ENCODE measurements at places on chromosomes 12 and 14.
A peak's percentile ranks its signal among the peaks of the same experiment; 100 is the strongest.

- no peaks in the 10 kb centered on the region for H3K4me1 ChIP-seq
- no peak for DNase-seq
- H3K4me3 ChIP-seq, result no peak overlapping the region
Measured at GRCh38 chr12:8629486-8630033, 16.9 kb upstream of the AICDA start.

DNA sequence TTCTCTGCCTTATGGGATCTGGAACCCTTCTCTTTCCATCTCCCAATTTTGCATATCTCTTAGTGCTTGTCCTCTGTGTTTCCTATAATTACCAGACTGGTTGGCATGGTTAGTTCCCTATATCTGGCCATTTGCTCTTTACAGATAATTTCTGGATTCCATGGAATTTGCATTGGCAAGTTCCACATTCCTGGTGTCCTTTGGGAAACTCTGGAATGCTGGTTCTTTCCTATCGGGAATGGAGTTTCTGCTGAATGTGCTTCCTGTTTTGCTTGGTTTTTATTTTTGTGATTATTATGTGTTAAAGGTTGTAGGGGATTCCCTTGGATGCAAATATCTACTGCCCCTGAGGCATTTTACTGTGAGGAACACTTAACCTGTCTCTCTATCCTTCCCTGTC, 193.0 kb upstream of the BTG1 start:
- H3K36me3 ChIP-seq, result no peaks in the 10 kb centered on the region
- H3K4me1 ChIP-seq, result no peaks in the 10 kb centered on the region
- DNase-seq, result no peak
- peaks cover 1% of the 10 kb centered on the region for H3K27me3 ChIP-seq
- H3K4me3 ChIP-seq, result no peak overlapping the region
- no peak overlapping the region for H3K27ac ChIP-seq

- peaks cover 33% of the 10 kb centered on the region for H3K4me1 ChIP-seq
- H3K36me3 ChIP-seq, result peaks cover 4% of the 10 kb centered on the region
- H3K27me3 ChIP-seq, result peaks cover 3% of the 10 kb centered on the region
- no peak overlapping the region for H3K27ac ChIP-seq
- DNase-seq, result no peak
Measured at GRCh38 chr12:6612247-6612646, 5.1 kb upstream of the CHD4 start.

GRCh38 chr12:54443446-54443845, 24.4 kb upstream of the ITGA5 start:
- H3K4me3 ChIP-seq, result no peak overlapping the region
- H3K27ac ChIP-seq, result no peak overlapping the region
- H3K27me3 ChIP-seq, result peaks cover 3% of the 10 kb centered on the region
- no peaks in the 10 kb centered on the region for H3K36me3 ChIP-seq
- no peak for DNase-seq

DNA sequence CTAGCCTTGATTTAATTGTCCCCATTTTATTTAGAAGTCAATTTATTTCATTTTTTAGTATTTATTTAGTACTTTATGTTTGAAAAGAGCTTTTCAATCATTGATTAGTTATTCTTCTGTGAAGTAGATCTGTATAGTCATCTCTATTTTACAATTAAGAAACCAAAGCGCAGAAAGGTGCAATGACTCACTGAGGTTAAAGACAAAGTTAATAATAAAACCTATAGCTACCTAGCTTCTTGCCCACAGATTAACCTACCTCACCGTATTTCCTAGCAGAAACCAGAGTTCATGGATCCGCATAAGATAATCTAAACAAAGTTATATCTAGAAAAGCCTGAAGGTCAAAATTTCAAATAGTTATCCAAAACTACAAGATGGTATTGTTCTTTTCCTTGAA, 176.4 kb downstream of the GRIN2B start:
- H3K36me3 ChIP-seq, result no peaks in the 10 kb centered on the region
- no peak overlapping the region for H3K27ac ChIP-seq
- DNase-seq, result no peak

- no peak for DNase-seq
- H3K27me3 ChIP-seq, result peaks cover 18% of the 10 kb centered on the region
- H3K4me1 ChIP-seq, result peaks cover 8% of the 10 kb centered on the region
- H3K27ac ChIP-seq, result no peak overlapping the region
- H3K4me3 ChIP-seq, result no peak overlapping the region
- H3K36me3 ChIP-seq, result no peaks in the 10 kb centered on the region
Measured at GRCh38 chr12:52245259-52245961, 12.4 kb downstream of the KRT7 start.

DNA sequence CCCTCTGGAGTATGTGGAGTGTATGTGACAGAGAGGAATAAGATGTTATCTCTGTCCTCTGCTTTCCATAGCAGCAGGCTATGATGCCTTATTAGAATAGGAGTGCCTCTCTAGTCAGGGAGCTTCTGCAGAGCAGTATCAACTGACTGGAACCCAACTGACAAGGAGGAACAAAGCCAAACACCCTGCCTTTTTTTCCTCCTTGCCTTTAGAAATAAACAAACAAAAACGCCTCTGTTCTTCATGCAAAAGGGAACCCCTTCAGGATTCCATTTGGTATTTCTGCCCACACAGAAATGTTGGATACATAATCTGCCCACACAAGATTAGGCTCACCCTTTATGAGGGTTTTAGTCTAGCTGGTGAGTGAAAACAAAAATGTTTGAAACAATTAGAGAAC, 50.3 kb downstream of the VRK1 start:
- H3K27ac ChIP-seq, result no peak overlapping the region
- H3K36me3 ChIP-seq, result peaks cover 5% of the 10 kb centered on the region
- no peak overlapping the region for H3K4me3 ChIP-seq
- H3K27me3 ChIP-seq, result no peaks in the 10 kb centered on the region

GRCh38 chr12:70646850-70647249, 9.6 kb upstream of the PTPRB start:
- no peak overlapping the region for H3K4me3 ChIP-seq
- no peaks in the 10 kb centered on the region for H3K36me3 ChIP-seq
- DNase-seq, result no peak
- H3K27ac ChIP-seq, result peak overlapping the region; percentile 98

GRCh38 chr14:51478175-51478621, 173.5 kb upstream of the FRMD6 start:
- no peaks in the 10 kb centered on the region for H3K36me3 ChIP-seq
- no peaks in the 10 kb centered on the region for H3K4me1 ChIP-seq
- no peak overlapping the region for H3K27ac ChIP-seq
- H3K4me3 ChIP-seq, result no peak overlapping the region
- peaks cover 1% of the 10 kb centered on the region for H3K27me3 ChIP-seq

- H3K4me3 ChIP-seq, result no peak overlapping the region
- no peak for DNase-seq
- peaks cover 2% of the 10 kb centered on the region for H3K4me1 ChIP-seq
- no peaks in the 10 kb centered on the region for H3K36me3 ChIP-seq
- H3K27ac ChIP-seq, result no peak overlapping the region
Measured at GRCh38 chr14:61927520-61927919, 165.3 kb downstream of the SNAPC1 start.

DNA sequence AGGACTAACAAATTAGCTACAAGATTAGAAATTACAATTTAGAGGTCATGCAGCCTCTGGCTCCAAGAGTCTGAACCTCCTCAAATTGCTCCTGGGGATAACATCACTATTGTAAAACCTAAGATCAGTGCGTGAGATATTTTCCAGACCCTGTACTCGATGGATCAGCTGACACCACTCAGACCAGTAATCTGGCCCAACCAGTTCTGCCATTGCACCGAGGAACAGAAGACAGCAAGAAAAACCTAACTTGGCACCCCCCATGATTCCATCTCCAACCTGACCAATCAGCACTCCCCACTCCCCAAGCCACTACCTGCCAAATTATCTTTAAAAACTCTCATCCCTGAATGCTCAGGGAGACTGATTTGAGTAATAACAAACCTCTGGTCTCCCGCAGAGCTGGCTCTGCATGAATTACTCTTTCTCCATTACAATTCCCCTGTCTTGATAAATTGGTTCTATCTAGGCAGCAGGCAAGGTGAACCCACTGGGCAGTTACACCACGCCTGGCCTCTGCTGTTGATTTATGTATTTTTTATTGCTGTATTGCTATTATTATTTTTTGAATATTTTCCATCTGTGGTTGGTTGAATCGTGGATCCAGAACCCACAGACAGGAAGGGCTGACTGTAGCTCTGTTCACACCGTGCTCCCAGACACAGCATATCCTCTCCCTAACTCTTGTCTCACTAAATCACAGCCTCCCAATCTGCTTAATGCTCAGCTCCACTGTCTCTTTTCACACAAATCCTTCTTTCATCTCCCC, 9.2 kb downstream of the HEBP1 start:
- H3K27ac ChIP-seq, result peak overlapping the region; percentile 14
- peaks cover 25% of the 10 kb centered on the region for H3K4me1 ChIP-seq
- H3K27me3 ChIP-seq, result no peaks in the 10 kb centered on the region
- no peak for DNase-seq

GRCh38 chr12:39685854-39686657, 66.5 kb upstream of the ABCD2 start:
- peaks cover 3% of the 10 kb centered on the region for H3K27me3 ChIP-seq
- no peaks in the 10 kb centered on the region for H3K4me1 ChIP-seq
- no peak overlapping the region for H3K4me3 ChIP-seq

- H3K27ac ChIP-seq, result no peak overlapping the region
- no peaks in the 10 kb centered on the region for H3K36me3 ChIP-seq
- H3K4me3 ChIP-seq, result no peak overlapping the region
- DNase-seq, result no peak
- H3K4me1 ChIP-seq, result peaks cover 10% of the 10 kb centered on the region
Measured at GRCh38 chr14:71165121-71166031, 258.1 kb downstream of the PCNX1 start.

GRCh38 chr12:8698132-8698851, 501 bp downstream of the RIMKLB start:
- H3K36me3 ChIP-seq, result peaks cover 10% of the 10 kb centered on the region
- peak overlapping the region; percentile 100 for H3K4me3 ChIP-seq
- H3K27ac ChIP-seq, result peak overlapping the region; percentile 98
- peak; percentile 59 for DNase-seq

DNA sequence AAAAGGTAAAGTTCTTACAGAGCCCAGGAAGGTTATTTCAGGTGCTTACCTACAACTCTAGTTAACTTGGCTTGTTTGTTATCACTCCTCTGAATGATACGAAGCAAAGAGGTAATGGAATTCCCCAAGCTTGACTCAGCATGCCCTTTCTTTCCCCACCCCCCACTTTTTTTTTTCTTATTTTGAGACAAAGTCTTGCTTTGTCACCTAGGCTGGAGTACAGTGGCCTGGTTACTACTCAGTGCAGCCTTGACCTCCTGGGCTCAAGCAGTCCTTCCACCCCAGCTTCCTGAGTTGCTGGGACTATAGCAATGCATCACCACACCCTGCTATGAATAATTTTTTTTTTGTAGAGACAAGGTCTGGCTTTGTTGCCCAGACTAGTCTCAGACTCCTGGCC, 17.1 kb upstream of the YBX3 start:
- H3K36me3 ChIP-seq, result no peaks in the 10 kb centered on the region
- no peaks in the 10 kb centered on the region for H3K4me1 ChIP-seq
- H3K27me3 ChIP-seq, result no peaks in the 10 kb centered on the region
- no peak overlapping the region for H3K27ac ChIP-seq
- no peak for DNase-seq

GRCh38 chr12:38785381-38785780, 120.0 kb downstream of the CPNE8 start:
- H3K4me1 ChIP-seq, result no peaks in the 10 kb centered on the region
- no peak overlapping the region for H3K4me3 ChIP-seq
- no peak overlapping the region for H3K27ac ChIP-seq
- no peaks in the 10 kb centered on the region for H3K27me3 ChIP-seq
- no peaks in the 10 kb centered on the region for H3K36me3 ChIP-seq

DNA sequence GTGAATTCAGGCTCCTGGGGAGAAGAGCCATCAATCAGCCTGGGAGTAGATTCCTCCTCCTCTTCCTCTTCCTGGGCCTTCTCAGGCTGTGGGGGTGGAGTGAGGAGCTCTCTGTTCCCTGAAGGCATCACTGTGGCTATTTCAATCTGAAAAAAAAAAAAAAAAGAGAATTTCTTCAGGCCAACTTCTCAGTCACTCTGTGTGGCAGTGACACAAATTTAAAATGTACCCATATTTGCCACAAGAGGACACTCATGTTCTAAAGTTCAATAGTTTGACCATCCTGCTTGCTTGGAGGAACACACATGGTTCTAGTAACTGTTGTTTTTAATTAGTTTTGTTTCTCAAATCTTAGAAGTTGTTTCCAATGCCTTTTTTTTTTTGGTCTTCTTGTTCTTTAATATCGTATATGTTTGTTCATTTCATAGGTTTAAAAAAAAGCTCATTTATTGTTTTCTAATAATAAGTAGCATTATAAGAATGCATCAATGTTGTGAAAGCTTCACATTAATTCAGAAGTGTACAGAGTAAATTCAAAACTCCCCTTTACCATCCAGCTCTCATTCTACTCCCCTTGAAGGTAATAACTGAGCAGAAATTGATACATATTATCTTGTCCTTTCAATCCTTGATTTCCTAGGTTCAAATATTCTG, 23.3 kb upstream of the CCER1 start:
- no peaks in the 10 kb centered on the region for H3K36me3 ChIP-seq
- no peak overlapping the region for H3K27ac ChIP-seq
- no peaks in the 10 kb centered on the region for H3K27me3 ChIP-seq
- H3K4me1 ChIP-seq, result no peaks in the 10 kb centered on the region
- no peak for DNase-seq

- H3K4me3 ChIP-seq, result no peak overlapping the region
- peaks cover 1% of the 10 kb centered on the region for H3K27me3 ChIP-seq
- no peak for DNase-seq
Measured at GRCh38 chr14:38107216-38107631, 100.5 kb upstream of the SSTR1 start.

- no peak overlapping the region for H3K4me3 ChIP-seq
- peak overlapping the region; percentile 33 for H3K27ac ChIP-seq
- peak; percentile 30 for DNase-seq
- H3K27me3 ChIP-seq, result no peaks in the 10 kb centered on the region
- no peaks in the 10 kb centered on the region for H3K36me3 ChIP-seq
Measured at GRCh38 chr14:24952851-24953666, 96.9 kb downstream of the STXBP6 start.

GRCh38 chr12:49985981-49986380, 13.2 kb downstream of the AQP6 start:
- peaks cover 2% of the 10 kb centered on the region for H3K27me3 ChIP-seq
- peaks cover 8% of the 10 kb centered on the region for H3K36me3 ChIP-seq
- no peak overlapping the region for H3K4me3 ChIP-seq

DNA sequence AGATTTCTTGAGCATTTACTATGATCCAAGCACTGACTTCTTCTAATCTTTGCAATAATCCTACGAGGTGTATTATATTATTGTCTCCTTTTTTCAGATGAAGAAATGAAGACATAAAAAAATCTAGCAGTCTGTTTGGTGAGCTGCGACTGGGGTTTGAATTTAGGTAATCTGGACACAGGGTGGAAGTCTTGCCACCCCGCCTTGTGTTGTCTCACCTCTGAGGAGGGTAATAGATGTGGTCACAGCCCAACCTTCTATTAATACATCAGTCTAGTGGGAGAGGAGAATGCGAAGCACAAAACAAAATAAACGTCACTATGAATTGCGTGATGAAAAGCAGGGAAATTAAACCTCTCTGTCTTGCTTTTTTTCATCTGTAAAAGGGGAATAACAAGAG, 993.9 kb downstream of the VRK1 start:
- H3K27me3 ChIP-seq, result no peaks in the 10 kb centered on the region
- no peaks in the 10 kb centered on the region for H3K36me3 ChIP-seq
- H3K27ac ChIP-seq, result no peak overlapping the region
